ENCODE measurements at places on chromosomes 12 and 14. TPM values are rescaled to one million over a fixed set of nuclear protein-coding genes. Genes with fewer than 3 reads are reported as not detected.

- DNase-seq, result no peak
Measured at GRCh38 chr14:92755495-92755894, 7.1 kb upstream of the LGMN start.

PSMC1 gene
- 87.8 TPM for total RNA-seq

LAG3 gene
- total RNA-seq, result 0.66 TPM

KCNJ8 gene
- total RNA-seq, result 1.5 TPM

DNA sequence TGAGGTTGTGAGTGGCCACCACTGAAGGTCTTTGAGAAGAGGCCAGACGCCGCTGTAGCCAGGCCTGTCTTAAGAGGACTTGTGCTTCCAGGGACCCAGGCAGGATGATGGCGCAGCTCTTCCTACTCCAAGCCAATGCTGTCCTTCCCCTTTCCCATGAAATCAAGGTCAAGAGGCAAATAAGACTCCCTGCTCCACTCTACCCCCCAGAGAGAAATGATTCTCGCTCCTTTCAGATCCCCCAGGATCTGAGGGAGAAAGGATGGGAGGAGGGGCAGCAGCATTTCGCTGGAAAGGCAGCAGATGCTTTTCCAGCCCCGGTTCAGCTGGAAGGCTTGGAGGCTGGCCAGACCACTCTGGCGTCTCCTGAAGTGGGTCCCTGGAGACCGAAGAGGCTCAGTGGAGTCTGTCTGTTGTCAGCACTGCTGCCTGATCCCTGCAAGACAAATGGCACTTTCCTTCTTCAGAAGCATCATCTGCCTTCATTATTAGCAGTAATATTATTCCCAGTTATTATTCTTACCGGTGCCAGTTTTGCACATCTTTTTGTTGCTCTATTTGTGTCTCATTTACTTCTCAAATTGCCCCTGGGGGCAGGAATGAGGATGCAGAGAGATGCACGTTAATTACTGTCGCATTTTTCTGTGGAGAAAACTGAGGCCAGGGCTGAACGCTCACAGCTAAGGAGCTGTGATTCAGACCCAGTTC is 51.4 kb downstream of the C14orf132 start:
- no peak for DNase-seq

GRCh38 chr12:113609692-113610469 is 138.2 kb upstream of the LHX5 start:
- no peak for DNase-seq

DNA sequence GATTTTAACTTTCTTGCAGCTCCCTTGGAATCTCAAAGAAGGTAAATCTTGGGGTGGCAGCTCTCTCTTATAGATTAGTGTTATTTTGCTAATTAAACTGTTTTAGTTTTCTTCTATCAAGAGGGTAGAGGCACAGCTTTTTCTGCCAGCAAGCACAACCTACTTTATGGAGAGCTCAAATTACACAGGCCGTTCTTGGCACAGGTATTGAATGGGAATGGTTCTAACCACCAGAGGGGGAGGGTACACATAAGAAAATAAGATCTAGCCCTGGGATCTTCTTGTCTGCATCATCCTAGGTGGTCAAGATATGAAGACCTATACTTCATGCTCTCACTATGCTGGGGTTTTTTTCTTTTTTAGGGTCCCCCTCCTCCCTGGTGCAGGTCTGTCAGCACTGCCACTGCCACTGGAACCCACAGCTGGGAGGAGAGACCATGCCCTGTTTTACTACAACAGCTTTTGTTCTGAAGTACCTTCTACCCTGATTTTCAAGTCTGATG is 48.6 kb upstream of the STAC3 start:
- no peak for DNase-seq

DNA sequence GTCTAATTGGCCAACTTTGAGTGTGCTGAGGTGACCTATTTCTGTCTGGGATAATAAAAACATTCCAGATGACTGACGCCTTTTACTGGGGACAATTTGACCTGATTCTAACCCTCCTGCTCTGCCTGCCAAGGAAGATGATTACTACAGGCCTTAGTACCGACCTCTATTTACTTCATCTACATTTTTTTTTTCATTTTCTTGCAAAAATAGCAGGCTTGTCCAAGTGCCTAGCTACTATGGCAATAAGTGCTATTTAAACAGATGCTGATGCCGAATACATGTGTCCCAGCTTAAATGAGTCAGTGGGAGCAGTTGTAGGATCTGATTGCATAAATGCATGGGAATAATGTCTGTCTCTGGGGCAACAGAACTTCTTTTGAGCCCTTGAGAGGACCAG is 254.3 kb downstream of the RGS6 start:
- DNase-seq, result no peak

SLC2A13 gene
- total RNA-seq, result 10.9 TPM

DNA sequence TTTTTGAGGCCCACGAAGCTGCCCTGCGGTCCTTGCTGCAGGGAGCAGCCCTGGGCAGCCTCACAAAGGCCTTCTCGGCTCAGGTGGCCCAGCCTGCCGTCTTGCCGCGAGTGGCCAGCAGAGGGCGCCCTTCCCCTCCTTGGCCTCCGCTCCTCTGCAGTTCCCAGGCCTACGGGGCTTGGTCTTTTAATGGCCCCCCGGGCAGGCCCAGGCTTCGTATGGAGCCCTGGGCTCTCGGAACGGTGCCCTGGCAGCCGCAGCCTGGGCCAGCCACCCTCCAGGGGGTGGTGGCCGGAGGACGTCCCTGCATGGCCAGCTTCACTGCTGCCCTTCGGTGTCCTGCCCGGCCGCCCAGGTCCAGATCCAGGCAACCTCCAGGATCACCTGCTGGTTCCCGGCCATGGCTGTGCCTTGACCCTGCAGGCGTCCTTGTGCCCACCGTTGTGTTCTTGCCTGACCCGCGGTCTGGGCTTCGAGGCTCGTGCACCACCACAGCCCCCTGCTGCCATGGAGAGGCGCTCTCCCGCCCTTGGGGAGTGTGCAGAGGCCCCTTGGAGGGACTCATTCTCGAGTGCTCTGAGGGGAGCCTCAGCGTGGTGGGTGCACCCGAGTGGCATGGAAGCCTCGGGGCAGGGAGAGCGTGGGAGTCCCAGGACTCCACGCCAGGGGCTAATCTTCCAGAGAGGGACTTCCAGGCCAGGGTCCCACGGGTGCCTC is 9.4 kb downstream of the ASPG start:
- DNase-seq, result peak; percentile 71

Data from K562 (cell line).